H1 (cell line): ENCODE measurements at places on chromosomes 3 and 15. TPM values are rescaled to one million over a fixed set of nuclear protein-coding genes. Genes with fewer than 3 reads are reported as not detected.

NPAP1 gene
- total RNA-seq, result 0.07 TPM in 1 of 2 replicates, not detected in the other

CCK gene
- total RNA-seq, result 0.99 and 2.4 TPM in 2 replicates

DPPA2 gene
- 11.2 and 12.6 TPM in 2 replicates for total RNA-seq

SAMD7 gene
- not detected in 2 replicates for total RNA-seq

DNA sequence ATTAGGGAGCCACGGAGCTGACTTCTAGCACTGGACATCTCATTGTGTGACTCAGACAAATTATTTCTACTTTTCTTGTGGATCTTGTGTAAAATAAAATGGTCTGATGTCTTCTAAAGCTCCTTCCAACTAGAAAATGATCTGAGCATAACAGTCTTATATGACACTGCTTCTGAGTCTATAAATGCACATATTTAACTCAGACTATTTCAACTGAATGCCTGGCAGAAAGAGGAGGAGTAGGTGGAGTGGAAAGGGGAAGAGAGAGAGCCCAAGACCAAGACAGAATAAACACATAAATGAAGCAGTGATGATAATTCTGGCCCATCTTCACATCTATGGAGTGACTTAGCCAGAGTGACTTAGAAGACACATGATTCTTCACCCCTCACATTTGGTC, 162.3 kb upstream of the PDZRN3 start:
- DNase-seq, result no peak

DNA sequence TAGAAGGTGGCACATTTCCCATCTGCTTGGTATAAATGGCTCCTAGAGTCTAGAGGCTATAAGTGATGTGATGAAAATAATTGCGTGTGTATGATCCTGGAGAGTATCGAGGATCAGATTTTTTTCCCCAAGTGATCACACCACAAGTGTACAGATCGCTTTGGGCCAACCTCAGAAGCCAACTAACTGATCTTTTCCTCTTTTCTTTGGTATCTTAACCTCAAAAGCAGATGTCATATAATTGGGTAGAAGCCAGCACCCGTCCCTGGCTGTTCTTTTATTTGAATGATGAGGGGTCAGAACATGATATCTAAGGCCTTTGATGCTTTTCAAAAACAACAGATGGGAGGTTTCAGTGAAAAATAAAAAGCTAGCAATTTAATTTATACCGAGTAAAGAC, 3.3 kb downstream of the P2RY14 start:
- no peak for DNase-seq

GRCh38 chr3:128177865-128178264, 24.6 kb downstream of the EEFSEC start:
- DNase-seq, result no peak

DNA sequence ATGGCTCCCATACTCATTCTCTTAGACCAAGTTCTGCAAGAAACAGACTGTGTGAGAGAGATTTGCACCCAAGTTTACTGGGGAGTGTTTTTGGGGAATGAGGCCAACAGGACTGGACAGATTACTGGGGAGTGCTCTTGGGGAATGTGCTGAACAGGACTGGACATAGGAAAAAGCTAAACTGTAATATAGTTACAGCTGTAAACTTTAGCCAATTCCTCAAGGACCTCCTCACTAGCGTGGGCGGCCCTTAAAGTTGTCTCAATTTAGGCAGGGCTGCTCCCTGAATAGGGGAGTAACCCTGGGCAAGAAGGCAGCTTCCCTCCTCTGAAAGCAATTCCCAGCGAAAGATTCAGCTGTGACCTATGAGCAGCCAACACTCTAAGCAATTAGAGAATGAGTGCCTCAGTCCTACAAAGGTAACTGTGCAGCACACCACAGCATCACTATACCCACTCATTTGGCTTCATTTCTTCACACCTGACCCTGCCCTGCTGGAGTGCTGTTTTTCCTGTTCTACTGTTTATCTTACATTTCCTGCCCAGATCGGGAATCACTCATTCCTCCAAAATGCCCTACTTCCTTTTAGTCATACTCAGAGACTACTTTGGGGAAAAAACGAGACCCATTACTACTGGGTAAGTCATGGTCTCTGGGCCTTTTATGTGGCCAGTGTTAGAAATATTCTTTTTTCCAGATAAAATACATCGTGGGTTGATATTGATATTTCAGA, 41.3 kb upstream of the TRIM42 start:
- no peak for DNase-seq

GRCh38 chr3:39707314-39707909, 102.0 kb upstream of the MYRIP start:
- no peak for DNase-seq

GRCh38 chr3:71185733-71186455, 397.6 kb downstream of the FOXP1 start:
- DNase-seq, result no peak

GRCh38 chr15:33960549-33960935, 7.8 kb upstream of the CHRM5 start:
- no peak for DNase-seq

DNA sequence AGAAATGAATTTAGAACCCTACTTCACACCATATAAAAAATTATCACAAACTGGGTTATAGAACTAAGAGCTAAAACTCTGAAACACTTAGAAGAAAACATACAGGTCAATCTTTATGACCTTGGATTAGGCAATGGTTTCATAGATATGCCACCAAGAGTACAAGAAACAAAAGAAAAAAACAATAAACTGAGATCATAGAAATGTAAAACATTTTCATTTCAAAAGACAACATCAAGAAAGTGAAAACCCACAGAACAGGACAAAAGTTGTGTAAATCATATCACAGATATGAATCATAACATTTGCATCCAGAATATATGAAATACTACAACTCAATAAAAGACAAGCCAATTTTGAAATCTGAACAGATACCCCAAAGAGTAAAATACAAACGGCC, 72.4 kb downstream of the TBL1XR1 start:
- no peak for DNase-seq

GRCh38 chr3:112561484-112561733, 353 bp downstream of the ATG3 start:
- no peak for DNase-seq

DNA sequence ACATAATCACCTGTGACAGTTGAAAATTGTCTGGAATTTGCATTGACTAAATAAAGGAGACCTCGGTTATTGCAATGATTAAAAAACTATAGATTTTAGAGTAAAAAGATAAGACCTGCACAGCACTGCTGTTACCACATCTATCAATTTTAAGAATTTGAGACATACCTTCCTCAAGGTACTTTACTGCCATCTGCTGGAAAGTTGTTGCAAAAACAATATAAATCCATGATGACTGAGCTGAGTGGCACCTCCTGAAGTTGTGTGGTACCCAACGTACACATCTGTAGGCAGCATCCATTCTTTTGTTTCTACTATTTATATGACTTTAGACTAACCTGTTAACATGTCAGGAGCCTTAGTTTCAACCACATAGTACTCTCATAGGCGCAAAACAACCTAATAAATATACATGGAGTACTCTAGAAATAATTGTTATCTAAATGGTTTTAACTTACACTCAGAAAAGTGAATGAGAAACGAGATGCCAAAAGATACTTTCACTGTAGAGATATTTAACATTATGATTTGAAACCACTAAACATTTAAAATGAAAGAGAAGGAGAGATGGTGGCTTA, 106.7 kb downstream of the GHSR start:
- DNase-seq, result no peak

DNA sequence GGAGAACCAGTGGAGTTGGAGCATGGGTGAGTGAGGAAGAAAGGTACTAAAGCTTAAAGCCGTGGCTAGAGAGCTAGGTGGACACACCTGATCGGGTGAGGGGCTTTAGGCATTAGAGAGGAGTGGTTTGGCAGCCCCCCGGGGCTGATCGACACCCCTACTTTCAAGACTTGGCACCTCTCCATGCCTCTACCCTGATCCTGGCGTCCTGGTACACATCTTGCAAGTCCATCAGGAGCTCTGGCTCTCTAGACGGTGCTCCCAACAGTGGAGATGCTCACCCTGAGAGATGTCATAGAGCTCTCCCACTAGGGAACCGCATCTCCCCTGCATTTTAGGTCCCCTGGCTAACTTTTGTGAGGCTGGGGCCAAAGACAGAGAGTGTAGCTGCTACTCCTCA, 98.1 kb downstream of the XXYLT1 start:
- DNase-seq, result no peak

GRCh38 chr3:157109267-157110141, 50.4 kb downstream of the CCNL1 start:
- no peak for DNase-seq

GRCh38 chr3:187261541-187261969, 30.0 kb downstream of the MASP1 start:
- DNase-seq, result no peak

DNA sequence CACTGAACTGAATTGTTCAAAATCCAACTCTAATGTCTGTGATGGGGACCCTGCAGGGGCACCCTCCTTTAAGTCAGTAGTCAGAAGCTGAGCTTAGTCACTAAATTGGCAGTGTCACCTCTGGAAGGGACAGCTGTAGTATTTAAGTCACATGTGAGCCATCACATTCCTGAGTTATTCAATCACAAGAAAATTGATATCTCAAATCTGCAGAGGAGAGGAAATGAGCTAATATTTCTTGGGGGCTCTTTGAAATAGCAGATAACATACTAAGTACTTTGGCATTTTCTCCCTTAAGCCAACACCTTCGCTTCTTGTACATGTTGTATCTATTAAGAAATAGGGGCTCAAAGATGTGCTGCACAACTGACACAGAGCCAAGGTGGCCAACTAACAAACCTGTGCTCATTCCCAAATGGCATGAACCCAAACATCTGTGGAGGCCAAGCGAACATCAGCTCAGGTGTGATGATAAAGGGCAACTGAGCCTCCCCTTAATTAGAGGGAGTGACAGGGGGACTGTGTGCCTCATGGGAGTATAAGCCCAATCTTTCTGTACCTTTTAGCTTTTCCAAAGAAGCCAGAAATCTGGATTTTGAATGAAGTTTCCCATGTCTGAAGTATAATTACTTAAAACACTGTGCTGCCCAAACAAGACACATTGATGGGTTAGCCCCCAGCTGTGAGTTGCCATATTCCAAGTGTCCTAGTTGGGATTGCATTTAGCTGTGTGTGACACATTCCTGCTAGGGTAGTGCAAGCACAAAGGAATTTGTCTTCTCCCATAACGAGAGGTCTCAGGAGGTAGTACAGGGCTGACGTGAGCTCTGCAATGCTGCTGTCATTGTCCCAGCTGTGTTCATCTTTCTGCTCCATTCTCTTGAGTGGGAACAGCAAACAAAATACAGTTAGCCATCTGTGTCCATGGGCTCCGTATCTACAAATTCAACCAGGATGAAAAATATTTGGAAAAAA, 63.3 kb downstream of the ABHD5 start:
- DNase-seq, result no peak
